Epithelial cell of proximal tubule (primary cell): ENCODE measurements at places on chromosomes 12 and 14. TPM values are rescaled to one million over a fixed set of nuclear protein-coding genes. Genes with fewer than 3 reads are reported as not detected.

GRCh38 chr12:104782296-104782695, 175.8 kb downstream of the SLC41A2 start:
- no peak for DNase-seq

GRCh38 chr12:103422328-103422727, 73.4 kb downstream of the C12orf42 start:
- no peak for DNase-seq

The YLPM1 gene
- 20.3 and 22.5 TPM in 2 replicates for total RNA-seq

- no peak for DNase-seq
Observed at GRCh38 chr12:122835750-122836026, 431 bp downstream of the HIP1R start.

GRCh38 chr14:89098254-89098653, 273.8 kb downstream of the TTC8 start:
- no peak for DNase-seq

GRCh38 chr12:30859226-30859625, 67.3 kb upstream of the TSPAN11 start:
- DNase-seq, result no peak

GRCh38 chr12:68156636-68157035, 2.9 kb downstream of the IFNG start:
- DNase-seq, result no peak

- no peak for DNase-seq
Observed at GRCh38 chr12:3255057-3255456, 177.9 kb downstream of the TSPAN9 start.

DNA sequence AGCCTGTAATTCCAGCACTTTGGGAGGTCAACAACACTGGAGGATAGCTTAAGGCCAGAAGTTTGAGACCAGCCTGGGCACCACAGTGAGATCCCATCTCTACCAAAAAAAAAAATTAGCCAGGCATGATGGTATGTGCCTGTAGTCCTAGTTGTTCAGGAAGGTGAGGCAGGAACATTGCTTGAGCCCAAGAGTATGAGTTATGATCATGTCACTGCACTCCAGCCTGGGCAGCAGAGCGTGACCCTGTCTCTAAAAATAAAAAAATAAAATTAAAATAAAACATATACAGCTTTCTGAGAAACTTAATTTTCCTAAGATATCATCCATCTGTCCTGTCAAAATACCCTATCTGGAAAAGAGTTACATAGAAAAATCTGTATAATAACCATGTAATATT, 38.9 kb downstream of the EML5 start:
- no peak for DNase-seq

DNA sequence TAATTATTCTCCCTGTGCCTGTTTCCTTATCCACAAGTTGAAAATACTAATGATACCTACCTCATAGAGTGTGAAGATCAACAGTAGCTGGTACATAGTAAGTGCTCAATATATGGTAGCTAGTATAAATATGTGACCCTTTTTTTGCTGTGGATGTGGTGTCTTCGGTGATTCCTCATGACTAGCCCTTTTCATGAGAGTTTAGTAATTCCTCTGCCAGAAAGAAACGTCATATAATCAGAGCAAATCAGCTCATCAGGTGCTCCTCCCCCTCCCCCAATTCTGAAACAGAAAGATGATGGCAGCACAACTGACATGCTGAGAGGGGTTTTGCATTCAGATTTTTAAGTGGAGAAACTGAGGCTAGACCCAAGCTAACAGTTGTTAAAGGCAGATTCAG, 210.8 kb downstream of the SLC41A2 start:
- no peak for DNase-seq

The TAS2R20 gene
- 0.36 and 0.58 TPM in 2 replicates for total RNA-seq

The SSPN gene
- total RNA-seq, result 0.43 and 1.6 TPM in 2 replicates

The NXPH4 gene
- not detected in 2 replicates for total RNA-seq

The GPR65 gene
- total RNA-seq, result not detected in 2 replicates
